ENCODE measurements at places on chromosomes 11 and 22. TPM values are rescaled to one million over a fixed set of nuclear protein-coding genes. Genes with fewer than 3 reads are reported as not detected.

DNA sequence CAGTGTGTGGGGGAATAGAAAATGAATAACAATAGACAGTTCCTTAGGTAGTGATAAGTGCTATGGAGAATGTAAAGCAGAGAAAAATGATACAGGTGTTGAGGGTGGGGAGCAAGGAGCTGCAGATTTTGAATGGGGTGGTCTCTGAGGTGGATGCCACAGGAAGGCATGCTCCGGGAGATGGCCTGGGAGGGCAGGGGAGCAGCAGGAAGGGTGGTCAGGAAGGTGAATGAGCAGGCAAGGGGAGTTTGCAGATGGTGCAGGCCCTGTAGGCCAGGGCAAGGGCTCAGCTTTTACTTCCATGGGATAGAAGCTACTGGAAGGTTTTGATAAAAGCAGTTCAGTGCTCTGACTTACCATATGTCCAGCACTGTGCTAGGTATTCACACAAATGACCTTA is 44.8 kb downstream of the FDX1 start:
- DNase-seq = no peak

DNA sequence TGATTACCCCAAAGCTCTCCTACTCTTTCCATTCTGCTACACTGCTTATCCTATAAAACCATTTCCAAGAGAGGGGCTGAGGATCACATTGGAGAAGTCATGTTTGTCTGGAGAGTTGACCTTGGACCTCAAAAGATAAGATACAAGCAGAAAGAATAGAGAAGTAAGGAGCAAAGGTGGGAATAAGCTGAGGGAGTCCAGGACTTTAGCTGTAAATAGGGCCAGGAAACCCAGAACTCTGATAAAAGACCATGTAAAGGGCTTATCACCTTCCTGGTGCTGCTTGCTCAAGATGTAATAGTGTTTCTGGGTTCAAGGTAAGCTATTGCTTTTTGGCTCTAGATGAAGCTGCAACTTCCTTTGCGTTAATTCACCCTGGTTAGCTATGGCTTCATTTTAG is 32.8 kb upstream of the CCDC90B start:
- DNase-seq = no peak

DNA sequence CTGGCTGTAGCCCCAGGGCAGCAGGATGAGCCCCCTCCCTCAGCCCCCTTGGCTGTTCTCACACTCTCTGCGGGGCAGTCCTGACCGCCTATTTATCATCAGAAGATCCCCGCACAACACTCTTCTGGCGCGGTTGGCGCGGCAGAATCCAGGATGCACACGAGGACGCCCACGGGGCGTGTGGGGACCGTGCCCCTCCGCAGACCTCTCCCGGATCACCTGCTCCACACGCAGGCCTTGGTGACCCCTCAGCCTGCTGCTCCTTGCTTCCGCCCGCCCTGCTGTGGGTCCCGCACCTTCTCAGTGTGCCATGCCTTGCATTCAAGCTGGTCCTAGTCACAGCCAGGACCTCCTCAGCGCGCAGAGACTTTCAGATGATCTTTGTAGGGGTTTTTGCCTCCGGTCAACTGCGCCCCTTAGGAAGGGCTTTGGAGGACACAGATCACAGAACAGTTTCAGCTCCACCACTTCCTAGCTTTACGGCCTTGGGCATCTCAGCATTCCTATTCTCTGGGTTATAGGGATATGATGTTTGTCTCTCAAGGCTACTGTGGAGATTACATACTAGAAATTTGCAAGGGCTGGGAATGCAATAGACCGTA is 841 bp upstream of the TUB start:
- no peak for DNase-seq

DNA sequence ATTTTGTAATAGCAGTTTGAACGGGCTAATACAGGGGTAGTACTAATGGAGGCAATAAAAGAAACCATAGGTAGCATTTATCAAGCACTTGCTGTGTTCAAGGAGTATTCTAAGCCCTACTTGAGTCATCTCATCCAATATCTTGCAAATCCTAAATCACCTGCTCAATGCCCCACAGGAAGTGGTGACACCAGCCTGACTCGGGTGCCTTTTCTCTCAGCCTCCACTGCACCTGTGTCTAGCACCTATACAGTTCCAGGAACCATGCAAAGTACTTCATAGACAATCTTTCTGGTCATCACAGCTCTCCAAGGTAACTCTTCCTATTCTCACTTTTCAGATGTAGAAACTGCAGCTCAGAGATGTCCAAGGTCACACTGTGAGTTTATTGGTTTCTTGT is 98.0 kb downstream of the PRR5L start:
- DNase-seq = no peak

DNA sequence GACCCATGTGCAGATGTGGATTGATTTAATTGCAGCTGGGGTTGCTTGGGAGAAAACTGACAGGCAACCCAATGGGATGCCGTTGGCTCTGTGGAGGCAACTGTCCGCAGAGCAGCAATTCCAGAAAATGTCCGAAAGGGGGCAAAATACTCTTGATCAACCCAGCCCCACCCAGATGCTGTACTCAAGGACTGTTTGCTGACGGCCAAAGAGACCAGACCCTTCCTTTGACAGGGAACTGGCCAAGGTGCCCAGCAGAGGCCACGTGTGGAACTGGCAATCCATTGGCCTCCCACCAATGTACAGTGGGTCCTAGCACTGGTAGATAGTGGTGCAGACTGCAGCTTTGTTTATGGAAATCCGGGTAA is 29.7 kb upstream of the KCNA4 start:
- DNase-seq = no peak

DNA sequence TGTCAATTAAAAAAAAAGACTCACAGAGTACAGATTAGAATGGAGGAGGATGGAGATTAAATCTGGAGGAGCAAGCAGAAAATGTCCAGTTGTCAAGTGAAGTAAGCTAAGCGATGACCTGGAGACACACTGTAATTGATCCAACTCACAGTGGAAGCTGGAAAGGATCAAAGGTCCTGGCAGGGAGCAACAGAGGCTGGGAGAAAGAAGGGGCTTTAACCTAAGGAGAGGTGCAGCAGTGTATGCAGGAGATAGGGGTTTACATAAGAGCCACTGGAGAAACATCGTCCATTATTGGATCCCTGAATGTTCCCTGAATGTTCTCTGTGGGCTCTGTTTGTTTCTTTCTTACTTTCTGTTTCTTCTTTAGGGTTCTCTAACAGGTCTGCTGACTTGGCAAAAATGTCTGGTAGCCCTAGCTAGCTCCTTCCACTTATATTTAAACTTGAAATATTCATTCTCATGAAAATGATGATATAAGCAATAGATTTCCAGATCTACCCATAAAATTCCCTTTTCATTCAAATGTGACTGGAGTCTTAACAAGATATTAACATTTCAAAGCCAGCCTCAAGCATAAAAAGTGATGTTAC is 30.1 kb upstream of the CAT start:
- DNase-seq = no peak

The APOL1 gene
- 7.2 TPM for total RNA-seq

The C1QTNF6 gene
- 2.1 TPM for total RNA-seq

Measured in epithelial cell of proximal tubule (primary cell).